CD8-positive, alpha-beta T cell (primary cell): ENCODE measurements at places on chromosomes 2 and 18. TPM values are rescaled to one million over a fixed set of nuclear protein-coding genes. Genes with fewer than 3 reads are reported as not detected.

The FBXO41 gene
- total RNA-seq, result 22.1 TPM

The TTN gene
- 22.9 TPM for total RNA-seq

The TEKT4 gene
- not detected for total RNA-seq

DNA sequence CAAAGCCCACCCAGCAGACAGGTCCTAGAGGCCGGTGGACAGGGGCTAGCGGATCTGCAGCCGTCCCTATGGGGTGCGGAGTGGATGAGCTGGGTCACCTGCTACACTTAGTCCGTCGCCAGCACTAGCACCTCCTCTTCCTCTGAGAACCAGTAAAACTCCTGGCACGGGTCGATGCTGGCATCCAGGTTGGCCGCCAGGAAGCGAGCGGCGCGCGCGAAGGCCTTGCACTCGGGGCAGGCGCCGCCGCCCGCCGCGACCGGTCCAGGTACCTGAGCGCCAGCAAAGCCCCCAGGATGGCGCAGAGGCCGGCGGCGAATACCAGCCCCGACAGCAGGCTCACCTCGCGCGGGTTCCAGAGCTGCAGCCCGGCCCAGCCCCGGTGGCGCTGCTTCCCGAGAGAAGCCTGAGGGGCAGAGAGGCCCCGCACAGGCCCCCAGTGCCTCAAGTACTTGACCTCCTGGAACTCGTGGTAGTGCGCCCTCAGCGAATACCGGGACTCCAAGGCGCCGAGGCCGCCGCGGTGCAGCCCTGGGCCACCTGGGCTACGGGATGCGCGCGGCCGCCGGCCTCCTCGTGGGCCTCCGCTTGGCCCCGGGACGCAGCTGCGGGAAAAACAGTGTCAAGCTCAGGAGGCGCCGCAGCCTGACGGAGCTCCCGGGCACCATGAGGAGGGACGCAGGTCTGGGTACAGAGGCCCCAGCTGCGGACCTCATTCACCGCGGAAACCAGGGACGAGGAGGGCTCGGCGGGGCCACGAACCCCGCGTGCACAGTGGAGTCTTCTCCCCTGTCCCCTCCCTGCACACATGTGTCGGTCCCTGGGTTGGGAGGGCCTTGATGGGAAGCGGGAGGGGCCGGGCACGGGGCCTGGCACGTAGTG lies 27.5 kb upstream of the ALPP start:
- DNase-seq, result no peak

DNA sequence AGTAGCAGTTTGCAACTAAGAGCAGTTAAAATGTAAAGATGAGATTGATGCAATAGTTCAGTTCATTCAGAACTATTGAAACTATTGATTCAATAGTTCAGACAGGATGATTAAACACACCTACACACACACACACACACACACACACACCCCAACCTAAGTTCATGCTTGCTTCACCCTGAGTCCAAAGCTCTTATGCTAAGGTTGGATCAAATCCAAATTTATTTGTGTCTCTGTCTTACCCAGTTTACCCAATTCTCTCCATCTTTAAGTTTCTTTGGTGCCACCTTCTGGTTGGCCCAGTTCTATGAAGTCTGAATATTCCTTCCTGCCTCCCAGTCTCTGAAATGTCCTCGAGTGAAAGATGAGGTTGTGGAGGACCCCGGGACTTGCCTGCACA lies 5.1 kb downstream of the SERPINB8 start:
- DNase-seq, result no peak

DNA sequence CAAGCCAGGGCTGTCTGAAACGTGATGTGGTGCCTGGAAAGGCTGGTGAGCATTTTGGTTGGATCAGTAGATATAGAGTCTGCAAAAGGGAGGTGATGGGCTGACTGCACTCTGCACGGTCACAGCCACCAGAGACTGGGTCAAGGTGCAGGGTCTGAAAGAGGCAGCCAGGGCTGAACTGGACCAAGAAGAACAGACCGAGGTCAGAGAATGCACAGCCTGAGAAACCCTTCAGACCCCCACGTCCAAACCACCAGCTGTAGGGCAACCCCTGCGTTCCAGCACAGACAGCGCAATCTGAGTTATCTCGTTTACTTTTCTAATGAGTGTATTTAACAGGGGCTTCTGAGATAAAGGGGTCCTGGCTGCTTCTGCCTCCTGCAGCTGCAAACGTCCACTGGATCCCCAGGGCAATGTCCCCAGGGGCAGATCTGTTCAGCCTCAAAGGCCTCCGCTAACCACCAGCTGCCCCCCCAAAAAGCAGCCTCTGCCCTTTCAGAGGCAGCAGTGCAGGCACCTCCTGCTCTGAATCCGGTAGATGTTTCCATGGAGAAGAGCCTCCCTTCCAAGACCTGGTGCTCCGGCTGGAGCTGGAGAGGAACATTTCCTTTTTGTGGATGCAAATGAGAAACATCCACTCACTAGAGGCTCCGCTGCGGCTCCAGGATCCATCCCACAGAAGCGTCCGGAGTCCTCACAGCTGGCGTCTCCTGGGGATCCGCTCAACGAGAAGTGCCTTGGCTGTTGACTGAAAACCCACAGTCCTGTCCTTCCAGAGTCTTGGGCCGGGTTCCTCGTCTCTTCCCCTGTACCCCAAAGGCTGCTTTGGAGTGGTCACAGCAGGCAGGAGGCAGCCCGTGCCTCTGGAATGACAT lies 970 bp upstream of the KCNG2 start:
- no peak for DNase-seq

DNA sequence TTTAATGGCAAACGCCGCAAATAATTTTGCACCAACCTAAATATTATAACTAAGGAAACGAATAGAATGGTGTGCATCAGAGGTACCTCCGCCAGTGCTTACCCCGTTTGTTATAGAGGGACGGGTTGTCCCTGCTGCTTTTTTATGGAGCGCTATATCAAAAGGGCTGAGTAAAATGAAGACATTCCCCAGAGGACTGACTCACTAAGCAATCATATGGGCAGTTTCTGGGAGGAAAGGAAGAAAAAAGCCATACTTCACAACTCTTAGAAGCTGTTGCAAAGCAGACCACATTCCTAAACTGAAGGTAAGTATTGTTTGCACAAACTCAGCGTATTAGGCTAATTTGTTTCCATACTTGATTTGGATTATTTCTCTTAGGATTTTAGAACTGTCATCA lies 12.9 kb downstream of the ID2 start:
- DNase-seq, result no peak

DNA sequence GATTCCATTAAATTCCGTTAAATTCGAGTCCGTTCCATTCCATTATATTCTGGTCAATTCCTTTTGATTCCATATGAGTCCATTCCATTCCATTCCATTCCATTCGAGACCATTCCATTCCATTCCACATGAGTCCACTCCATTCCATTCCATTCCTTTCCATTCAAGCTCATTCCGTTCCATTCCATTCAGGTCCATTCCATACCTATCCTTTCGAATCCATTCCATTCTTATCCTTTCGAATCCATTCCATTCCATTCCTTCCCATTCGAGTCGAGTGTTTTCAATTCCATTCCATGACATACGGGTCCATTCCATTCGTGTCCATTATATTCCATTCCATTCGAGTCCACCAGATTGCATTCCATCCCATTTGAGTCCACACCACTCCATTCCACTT lies 1127.4 kb downstream of the RPIA start:
- no peak for DNase-seq

GRCh38 chr2:128503399-128504245 lies 185.0 kb upstream of the HS6ST1 start:
- no peak for DNase-seq

- no peak for DNase-seq
Observed at GRCh38 chr18:25167612-25168410, 184.2 kb downstream of the ZNF521 start.

- DNase-seq, result no peak
Observed at GRCh38 chr2:219772103-219772635, 144.7 kb downstream of the SLC4A3 start.

DNA sequence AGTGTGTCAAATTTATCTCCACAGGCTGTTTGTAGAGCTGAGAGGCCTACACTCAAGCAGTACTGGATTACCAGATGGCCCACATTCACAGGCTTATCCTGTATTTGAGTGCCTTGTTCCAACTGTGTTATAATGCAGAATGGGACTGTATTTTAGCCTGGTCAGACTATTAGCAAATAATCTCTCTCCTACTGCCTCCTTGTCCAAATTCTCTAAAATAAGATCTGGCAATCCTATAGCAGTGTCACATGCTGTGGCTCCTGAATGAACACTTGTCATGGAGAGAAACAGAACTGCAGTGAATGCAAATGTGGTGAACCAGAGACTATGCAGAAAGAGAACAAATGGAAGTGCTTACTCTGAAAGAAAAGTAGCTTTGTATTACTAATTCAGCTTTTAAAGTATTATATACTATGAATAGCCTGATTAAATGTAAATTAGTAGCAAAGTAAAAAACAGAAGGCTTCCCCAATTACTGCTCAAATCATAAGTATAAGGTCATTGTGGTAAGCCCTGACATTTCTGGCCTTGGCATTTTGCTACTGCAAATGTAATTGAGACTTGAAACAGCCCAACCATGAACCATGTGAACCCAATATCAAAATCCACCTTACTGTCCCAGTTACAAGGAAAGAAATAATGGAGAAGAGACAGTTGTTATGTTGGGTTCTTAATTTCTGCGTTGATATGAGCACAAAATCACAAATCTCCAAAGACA lies 80.0 kb downstream of the MAP4K3 start:
- DNase-seq, result no peak

- DNase-seq, result no peak
Observed at GRCh38 chr2:70399046-70399445, 97.2 kb upstream of the FAM136A start.

DNA sequence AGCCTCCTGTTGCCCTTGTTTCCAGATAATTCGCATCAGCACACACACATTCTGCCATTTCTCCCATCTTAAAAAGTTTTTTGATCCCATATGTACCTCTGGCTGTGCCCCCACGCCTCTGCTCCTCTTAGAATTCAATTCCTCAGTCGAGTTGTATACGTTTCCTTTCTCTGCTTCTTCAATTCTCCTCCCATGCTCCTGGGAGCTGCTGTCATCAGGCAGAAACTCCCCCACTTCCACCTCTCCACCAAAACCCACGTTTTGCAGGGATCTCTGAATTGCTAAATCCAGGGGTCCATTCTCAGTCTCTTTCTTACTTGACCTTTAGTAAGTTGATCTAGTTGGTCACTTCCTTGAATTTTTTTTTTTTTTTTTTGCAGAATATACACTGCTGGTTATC lies 98.8 kb downstream of the VWA3B start:
- DNase-seq, result no peak

GRCh38 chr2:64455545-64455944 lies 1.6 kb downstream of the LGALSL start:
- no peak for DNase-seq

- DNase-seq, result no peak
Observed at GRCh38 chr18:55405893-55406406, 182.0 kb downstream of the TCF4 start.

DNA sequence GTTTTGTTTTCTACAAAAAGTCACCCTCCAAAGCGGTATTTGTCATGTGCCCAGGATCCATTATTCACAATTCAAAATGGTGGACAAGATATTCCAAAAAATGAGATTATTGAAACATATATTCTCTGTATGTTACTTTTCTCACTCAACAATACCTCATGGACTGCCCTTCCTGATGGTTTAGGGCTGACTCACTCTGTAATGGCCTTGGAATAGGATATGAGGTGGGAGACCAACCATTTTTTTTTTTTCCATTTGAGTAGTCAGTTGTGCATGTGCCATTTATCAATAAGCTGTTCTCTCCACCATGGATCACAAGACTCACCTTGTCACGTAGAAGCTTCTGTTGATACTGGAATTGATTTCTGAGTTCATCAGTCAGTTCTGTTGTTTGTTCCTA lies 64.5 kb downstream of the LYPD6 start:
- no peak for DNase-seq

DNA sequence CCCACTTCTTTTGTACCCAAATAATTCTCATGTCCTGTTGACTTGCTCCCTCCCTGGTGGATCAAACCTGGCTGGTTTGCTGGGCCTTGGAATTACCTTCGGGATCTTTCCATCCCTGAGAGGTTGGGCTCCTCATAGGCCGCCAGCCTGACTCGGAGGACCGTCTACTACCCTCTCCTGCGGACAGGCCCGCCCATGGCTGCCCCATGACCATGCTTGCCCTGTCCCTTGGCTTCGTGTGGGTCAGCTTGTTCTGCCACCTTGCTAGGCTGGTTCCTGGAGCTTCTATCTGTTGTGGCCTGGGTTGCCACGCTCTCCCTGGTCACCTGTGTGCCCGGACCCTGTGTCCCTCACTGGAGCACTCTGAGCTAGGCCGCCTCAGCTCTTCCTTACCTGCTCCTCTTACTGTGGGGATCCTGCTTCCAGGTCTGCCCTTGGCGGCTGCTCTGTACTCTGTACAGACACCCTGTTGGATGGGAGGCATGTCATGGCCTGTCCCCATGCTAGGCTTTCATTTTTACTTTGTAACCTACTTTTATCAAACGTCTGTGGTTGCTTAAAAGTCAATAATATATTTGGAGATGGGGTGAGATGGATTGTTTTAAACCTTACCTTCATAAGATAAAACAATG lies 29.7 kb upstream of the FHL2 start:
- DNase-seq, result no peak

DNA sequence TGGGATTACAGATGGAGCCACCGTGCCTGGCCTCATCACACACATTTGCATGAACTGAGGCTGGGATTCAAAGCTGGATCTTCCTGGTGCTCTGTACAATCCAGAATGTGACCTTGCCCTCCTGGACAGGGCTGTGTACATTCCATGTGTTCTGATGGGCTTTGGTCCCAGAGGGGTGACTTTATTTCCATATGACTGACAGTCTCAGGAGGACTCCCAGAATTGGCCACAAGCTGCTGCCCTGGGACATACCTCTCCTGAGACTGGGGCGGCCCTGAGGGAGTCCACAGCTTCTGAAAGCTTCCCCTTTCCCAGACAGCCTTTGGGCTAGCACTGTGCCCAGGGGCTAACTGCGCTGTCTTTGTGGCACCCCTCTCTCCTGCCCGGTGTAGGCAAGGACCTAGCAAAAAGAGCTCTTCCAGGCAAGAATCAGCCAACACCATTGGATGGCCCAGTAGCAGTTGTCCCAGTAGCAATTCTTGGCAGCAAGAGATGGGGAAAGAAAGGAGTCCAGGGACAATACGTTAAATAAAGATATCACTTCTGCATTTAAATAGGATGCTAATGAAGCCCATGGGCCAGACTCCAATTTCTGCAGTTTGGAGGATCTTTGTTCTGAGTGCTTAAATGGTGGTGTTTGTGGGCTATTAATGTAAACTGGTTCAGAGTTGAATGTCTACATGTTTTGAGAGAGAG lies 26.4 kb upstream of the ZNF532 start:
- no peak for DNase-seq

GRCh38 chr2:139155991-139156390 lies 375.8 kb upstream of the NXPH2 start:
- no peak for DNase-seq
